ENCODE measurements at places on chromosomes 1 and 21.
A peak's percentile ranks its signal among the peaks of the same experiment; 100 is the strongest.

GRCh38 chr1:188425687-188426086 lies 1596.9 kb downstream of the PLA2G4A start:
- no peak for DNase-seq

DNA sequence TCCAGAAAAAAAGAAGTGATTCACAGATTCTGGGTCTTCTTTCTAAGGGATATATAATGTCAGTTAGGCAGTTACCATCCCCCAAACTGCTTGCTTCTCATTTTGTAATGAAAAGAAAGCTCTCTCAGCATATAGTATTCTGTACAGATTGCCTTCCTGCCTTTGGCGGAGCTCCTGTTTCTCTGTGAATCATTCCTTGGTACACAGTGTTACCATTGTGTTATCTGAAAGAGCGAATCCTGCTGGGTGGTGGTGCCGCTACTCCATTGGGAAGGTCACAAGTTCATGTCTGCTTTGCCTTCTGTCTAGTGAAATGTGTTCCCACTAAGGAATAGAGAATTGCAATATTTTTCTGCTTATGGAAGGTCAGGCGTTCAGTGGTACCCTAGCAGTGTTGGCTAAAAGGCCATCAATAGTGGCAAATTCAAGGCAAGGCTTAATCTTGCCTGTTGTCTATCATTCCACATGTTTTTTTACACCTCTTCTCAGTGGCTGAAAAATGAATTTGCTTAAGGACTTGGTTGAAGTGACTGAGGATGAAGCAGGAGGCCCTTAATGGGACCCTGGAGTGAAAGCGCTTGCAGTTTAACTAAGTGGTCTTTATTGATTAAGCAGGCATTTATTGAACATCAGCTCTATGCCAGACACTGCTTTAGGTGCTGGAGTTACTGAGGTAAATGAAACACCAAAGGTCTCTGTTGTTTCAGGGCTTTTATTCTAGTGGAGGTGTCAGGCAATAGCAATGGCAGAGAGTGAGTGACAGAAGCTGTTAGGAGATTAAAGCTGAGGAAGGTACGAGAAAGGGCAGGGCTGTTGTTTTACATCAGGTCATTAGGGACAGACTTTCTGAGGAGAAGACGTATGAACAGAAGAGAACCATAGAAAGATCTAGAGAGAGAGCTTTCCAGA lies 186.7 kb downstream of the PDE4B start:
- no peak for DNase-seq

DNA sequence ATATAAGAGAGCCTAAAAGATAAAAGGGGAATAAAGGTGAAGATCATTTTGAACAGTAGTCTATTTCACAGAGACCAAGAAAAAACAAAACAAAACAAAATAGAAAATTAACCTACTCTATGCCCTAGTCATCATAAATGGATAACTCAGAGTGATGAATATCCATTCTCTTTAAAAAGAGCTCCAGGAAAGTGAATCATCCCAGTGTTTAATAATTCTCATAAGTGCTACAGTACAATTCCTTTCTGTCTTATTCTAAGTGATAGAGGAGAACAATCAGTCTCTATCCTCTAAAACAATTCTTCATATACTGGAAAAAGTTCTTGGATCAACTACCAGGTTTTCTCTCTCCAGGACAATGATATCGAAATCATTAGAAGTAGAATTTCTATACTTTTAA lies 45.8 kb downstream of the GDAP2 start:
- DNase-seq = no peak

DNA sequence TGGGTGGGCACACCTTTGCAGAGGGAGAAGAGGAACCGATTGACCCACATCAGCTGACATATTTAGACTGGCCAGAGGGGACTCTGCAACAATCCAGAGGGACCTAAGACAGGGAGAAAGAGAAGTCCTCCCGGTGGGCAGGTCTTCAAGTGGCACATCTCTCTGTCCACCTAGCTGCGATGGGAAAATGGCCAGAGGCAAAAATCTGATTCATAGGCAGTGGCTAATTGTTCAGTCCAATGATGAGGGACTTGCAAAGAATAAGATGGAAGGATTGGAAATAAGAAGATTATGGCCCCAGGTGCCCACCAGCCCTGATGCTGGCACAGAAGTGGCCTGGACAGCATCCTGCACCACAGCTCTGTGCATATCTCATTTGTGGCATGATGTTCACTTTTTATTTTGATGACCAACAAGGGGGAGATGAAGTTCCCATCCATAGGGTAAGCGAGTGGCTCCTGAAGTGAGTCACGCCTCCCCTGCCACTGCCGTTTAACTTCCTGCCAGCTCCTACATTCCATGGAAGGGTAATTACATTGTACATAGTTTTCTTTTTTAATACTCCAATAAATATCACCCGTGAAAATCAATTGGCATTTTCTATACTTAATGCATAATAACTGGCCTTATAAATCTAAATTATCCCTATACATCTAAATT lies 659.6 kb downstream of the MATN1 start:
- DNase-seq = no peak

DNA sequence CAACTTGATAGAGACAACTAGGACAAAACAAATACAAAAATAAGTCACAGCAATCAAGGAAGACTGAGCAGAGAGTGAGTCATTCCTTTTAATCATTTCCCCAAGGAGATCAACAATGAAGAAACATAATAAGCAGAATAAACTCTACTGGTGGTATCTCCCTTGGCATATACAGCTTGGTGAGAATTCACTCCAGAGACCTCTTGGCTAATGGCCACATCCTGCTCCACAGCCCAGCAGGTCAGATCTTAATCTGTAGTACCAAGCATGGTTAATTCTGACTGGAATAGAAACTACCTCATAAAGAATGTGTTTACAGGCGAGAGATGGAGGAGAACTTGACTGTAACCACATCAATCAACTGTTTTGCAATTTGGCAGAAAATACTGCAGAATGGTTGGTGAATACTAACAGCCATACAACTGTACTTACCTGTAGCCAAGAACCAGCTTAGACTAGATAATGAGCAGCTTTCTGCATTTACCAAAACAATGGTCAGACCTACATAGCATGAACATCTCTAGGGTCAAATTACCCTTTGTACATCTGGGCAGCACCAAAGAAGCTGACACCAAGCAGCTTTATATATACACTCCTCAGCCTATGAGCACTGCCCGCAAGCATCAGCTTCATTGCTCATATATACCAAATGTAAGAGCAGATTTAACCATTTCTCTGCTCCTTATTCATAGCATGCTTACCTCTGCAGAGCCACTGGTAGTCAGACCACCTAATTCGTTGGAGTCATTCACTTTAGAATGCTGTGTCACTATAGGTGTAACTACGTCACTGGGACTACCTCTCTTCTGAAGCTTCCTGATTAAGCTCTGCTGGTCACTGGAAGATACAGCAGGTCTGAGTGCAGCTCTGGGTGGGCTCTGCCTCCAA lies 51.0 kb downstream of the KIAA0319L start:
- peak; percentile 4 for DNase-seq

GRCh38 chr1:241918879-241919278 lies 38.7 kb upstream of the BECN2 start:
- no peak for DNase-seq

GRCh38 chr1:44830900-44831304 lies 12.2 kb downstream of the PTCH2 start:
- DNase-seq = no peak

DNA sequence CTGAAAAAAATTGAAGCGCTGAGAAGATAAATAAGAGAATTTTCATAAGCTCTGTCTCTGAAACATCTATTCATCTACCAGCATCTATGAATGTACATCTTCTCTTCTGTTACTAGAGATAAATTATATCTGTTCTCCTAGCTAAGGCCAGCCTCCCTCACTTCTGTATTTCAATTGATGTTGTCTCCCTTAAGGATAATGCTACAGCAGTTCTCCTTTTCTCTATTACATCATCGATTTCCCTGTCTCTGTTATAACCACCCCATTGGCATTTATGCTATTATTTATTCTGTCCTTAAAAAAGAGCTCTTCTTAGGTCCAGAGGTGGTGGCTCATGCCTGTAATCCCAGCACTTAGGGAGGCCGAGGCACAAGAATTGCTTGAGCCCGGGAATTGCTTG lies 42.9 kb upstream of the TMCO2 start:
- no peak for DNase-seq

DNA sequence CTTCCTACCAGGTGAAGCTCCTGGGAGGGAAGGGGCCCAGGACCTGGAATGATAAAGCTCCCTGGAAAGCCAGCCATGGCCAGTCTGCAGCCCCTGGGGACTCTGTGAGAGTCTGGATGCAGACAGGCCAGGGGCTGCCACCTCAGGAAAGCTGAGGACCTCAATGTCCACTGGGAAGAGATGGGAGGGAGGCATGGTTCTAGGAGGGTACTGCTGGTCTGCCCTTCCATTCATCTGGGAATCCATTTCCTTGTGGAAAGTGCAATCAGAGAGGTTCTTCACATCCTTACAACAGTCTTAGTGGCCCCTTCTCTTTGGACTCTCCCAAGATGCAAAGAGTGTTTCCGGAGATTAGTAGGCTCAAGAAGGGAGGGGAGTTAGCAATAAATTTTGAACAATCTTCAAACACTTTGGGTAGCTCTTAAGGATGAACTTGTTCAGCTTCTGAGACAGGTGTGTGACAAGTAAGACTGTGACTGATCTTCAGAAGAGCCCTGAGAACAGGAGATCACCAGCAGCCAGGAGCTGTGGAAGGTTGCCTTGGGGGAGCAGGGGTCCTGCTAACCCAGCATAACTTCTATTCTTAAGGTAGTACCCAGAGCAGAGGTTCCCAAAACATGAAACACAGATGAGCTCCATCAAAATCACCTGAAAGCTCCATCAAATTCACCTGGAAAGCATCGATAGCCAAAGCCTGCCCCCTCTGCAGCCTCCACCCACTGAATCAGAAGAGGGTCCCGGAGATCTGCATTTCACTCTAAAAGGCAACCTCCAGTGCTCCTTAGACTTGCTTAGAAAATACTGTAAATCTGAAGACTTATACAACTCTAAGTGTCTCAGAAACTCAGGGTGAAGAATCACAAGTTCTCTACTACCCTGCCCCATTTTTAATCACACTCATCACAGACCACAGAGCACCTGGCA lies 616 bp upstream of the LAX1 start:
- DNase-seq = no peak

DNA sequence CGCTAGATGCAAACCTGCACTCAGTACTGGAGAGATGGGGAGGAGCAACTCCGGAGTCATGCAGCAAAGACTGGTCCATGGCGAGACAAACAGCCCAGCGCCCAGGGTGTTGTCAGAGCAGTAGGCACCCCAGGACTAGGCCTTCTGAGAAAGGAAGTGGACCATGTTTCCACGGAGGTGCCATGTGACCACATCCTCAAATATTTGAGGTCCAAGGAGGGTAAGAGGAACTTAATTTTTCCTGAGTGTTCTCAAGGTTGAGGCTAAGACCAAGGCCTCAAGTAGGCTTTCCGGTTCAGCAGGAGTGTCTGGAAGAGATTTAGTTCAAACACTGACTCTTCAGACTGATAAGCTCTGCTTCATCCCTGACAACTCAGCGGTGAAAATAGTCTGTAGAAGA lies 186.2 kb downstream of the RHOU start:
- DNase-seq = no peak

- no peak for DNase-seq
These were observed 628.6 kb downstream of the KCNT2 start for GRCh38 chr1:195979646-195980045.

DNA sequence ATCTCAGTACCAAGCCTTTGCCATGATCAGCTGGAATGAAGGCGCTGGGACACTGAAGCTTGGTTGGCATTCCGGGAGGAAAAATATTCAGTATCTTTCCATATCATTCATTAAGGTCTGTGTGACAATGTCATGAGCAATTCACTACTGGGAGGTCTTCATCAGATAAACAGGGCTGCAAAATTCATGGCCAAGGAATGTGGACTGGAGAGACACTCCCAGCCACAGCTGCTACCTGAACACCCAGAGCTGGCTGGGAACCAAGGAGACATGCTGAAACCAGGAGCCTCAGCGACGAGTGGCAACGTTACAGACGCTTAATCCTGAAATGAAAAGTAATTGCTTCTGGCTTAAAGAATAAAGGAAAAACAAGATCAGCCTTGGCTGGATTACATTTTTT lies 30.6 kb upstream of the DDAH1 start:
- no peak for DNase-seq

- DNase-seq = no peak
These were observed 276.5 kb upstream of the DPYD start for GRCh38 chr1:98197356-98197755.

DNA sequence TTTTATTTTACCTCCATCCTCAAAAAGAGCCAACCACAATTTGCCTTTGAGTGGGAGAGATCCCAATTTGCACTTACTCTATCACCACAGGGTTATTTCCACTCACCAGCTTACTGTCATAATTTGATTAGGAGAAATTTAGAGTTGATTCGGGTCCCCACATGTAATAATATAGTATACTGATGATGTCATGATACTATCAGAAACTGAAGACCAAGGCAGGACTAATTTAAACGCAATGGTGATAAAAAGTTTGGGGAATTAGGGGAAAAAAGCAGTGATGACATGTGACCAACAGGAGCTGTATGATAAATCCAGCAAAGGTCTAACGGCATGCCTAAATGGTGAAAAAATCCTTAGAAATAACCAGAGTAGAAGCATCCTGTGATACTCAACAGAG lies 54.4 kb downstream of the TRIM33 start:
- no peak for DNase-seq

GRCh38 chr21:43269440-43269839 lies 100.6 kb downstream of the CRYAA start:
- no peak for DNase-seq

DNA sequence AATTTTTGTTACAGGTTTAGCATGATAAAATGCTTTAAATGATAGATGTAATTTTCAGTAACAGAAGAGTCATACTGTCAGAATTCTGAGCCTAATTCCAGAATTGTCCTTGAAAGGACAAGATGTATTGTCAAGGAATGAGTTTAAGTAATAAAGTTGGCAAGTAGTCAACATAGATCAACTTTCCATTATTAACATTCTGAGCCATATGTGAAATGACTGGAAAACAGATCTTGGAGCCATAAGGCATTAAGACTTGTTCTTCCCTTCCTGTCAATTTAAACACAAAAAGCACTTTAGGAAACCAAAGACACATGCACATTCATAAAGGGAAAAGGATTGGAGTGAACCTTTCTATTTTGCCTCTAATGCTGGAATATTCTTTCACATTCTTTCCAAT lies 107.0 kb downstream of the ODF2L start:
- DNase-seq = no peak

DNA sequence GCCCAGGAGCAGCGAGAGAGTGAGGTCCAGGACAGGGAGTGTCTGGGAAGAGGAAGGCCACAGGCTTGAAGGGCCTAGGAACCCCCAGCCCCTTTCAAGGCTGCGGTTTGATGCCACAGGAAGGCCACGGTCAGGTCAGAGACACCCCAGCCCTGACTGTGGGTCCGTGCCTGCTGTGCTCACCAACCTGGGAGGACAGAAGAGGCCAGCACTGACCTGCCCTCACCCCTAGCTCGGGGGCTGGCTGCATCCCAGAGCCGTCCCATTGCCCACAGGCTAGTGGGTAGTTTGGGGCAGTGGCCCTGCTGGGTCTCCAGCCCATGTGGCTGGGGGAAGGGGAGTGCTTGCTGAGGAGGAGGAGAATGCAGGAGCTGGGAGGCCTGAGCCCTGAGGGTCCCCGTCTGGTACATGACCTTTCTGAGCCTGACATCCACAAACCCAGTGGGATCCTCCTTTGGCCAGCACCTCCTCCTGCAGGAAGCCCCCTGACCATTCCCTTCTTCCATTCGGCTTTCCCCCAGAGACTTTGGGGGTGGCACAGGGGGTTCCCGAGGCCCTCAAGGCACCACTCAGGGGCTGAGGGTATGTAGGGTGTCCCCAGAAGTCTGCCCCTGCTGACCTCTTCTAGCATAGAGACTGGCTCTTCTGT lies 54.3 kb downstream of the WNT9A start:
- DNase-seq = no peak

GRCh38 chr21:25508364-25508763 lies 98.9 kb downstream of the MRPL39 start:
- no peak for DNase-seq

- DNase-seq = no peak
These were observed 13.1 kb downstream of the EVA1C start for GRCh38 chr21:32425628-32426027.
